ENCODE measurements at places on chromosomes 2 and 18.

DNA sequence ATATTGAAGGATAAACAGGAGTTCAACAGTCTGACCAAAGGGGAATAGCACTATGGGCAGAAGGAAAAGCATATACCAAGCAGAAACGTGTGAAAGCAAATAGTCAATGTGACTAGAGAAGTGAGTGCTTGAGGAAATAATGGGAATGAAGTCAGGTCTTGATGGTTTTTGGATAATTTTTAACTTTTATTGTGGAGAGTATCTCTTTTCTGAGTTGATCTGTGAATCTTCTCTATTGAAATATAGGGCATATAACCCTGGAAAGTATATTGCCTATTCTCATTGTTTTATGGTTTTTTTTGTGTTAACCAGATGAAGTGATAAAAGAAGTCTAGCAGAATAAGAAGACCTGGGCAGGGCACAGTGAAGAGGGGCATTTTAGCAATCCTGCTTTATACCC, 16.4 kb upstream of the FABP1 start:
- DNase-seq, result no peak

DNA sequence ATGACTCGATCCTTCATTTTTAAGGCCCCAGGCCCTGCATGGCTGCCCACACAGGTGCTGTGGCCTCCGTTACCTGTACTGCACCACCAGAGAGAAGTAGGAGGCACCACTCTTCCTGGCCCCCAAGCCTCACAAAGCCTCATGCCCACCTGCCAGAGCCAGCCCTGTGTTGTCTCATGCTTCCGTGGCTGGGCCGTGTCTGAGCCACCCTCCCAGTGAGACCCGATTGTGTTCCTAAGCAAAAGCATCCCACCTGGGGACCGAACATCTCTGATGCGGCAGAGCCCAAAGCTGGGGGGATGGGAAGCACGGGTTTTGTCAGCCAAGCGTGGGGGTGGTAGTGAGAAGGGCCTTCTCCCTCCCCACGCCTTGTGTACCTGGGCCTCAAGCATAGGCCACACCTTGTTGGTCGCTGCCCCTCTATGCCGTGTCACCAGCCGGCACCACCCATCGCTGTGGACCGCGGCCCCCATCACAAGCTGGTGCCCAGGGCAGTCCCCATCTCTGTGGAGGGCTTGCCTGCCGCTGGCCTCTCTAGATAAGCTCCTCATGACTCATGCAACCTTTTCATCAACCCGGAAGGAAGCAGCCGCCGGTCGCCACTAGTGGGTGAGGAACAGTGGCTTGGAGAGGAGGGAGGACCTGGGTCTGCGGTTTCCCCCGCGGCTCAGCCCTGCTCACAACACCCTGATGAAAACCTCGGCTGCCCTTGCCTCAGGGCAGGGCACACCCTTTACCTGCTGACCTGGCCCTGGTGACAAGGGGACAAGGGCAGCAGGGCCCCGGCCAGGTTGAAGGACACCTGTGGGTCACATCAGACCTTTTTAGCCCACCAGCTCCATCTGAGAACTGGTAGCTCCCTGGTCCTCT, 2.7 kb upstream of the RNPEPL1 start:
- peak; percentile 64 for DNase-seq

GRCh38 chr18:49406863-49407262, 53.6 kb downstream of the DYM start:
- no peak for DNase-seq

DNA sequence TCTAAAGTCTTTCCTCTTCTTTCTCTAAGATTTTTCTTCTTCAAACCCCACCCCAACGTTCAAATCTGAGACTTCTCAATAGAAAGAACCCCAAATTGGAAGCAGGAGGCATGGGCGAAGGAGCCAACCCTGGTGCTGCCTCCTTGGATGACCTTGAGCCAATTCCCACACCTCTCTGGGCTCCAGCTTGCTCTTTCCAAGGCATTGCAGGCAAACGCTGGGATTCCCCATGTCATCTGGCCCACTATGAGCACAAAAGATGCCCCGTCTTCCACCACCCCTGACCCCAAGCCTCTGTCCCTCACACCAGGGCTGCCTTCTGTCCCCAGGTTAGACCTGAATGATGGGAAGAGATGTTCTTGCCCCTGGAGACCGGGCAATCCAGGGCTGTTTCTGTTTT, 57.0 kb downstream of the TTC32 start:
- no peak for DNase-seq

GRCh38 chr2:220528180-220528675, 900.8 kb downstream of the SLC4A3 start:
- peak; percentile 23 for DNase-seq

DNA sequence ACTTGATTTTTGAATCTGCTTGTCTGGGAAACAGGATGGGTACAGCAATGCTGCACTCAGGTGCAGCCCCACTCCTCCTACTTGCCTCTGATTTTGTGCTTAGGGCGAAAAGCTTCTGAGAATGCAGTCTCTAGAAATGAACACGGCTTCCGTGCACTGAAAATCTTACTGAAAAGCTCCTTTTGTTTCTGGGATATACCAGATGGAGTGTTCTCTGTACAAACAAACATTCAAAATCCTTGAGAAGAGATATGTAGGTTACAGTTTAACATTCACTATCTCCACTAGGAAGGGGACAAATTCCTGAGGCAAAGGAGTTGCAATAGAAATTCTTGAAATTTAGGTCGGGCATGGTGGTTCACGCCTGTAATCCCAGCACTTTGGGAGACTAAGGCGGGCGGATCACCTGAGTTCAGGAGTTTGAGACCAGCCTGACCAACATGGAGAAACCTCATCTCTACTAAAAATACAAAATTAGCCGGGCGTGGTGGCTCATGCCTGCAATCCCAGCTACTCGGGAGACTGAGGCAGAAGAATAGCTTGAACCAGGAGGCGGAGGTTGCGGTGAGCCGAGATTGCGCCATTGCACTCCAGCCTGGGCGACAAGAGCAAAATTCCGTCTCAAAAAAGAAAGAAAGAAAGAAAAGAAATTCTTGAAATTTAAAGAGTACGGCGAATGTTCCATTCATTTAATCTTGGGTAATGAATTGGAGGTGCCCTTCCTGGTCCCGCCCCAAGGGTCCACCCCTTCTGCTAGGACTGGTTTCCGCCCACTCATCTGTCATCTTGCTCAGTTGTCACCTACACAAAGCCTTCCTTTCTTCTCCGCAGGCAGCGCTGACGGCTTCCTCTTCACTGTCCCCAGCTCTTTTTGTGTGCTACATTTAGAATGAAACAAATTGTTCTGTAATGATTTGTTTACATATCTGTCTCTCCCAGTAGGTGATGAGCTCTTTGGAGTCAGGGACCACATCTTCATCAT, 92.4 kb downstream of the SOCS6 start:
- no peak for DNase-seq

DNA sequence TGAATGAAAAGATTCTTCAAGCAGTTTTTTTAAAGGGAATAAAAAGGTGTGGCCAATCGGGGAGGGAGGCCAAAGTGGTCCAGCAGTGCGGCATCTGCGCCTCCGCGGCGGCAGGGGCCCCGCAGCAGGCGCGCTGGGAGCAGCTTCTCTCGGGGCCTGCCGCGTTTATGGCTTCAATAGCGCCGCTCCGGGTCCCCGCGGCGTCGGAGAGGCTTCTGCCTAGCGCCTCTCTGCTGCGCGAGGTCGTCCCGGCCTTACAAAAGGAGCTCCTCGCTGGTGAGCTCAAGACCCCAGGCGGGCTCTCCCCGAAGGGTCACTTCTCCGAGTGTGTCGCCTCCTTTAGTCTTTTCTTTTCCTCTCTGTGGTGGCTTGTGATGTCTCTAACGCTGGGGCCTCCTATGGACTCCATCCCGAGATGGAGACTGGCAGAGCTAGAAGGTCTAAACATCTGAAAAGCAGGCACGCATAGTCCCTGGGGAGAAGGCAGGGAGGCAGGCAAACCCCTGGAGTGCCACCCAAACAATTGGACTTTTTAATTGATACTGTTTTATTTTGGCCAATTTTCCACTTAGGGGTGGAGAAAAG, 67.1 kb downstream of the SUMO1 start:
- peak; percentile 45 for DNase-seq

GRCh38 chr2:144133936-144134665, 385.8 kb downstream of the ZEB2 start:
- DNase-seq, result no peak

DNA sequence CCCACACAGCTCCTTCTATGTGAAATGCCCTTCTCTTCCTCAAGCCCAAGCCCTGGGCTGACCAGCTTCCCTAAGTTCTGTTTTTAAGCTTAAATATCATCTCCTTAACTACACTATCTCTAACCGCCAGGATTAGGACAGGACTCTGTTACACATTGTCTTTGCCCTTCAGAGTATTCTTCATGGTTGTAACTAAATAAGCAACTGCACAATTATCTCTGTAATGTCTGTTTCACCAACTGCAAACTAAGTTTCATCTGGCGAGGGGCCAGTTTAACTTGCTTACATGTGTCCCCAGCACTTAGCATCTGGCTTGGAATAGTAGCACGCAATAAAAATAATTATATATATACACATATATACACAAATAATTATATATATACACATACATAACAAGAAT, 1.1 kb upstream of the ERMN start:
- DNase-seq, result no peak

- no peak for DNase-seq
Observed at GRCh38 chr2:86274918-86275275, 62.5 kb downstream of the REEP1 start.

GRCh38 chr2:88168386-88168785, 1.8 kb upstream of the THNSL2 start:
- no peak for DNase-seq

DNA sequence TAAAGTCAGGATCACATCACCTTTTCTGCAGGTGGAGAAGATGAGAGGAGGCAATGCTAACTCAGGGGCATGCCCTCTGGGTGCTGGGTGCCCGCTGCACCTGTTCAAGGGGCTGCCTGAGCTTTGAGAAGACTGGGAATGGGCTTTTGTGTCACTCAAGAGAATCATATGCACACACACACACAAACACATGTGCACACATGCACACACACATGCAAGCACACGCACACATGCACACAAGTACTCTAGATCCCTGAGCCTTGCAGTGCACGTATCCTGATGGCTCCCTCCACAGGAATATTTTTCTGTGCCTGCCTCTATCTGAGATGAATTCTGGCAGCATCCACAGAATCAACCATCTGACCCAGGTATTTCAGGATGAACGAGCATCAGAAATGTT, 110.0 kb upstream of the TEX51 start:
- no peak for DNase-seq

DNA sequence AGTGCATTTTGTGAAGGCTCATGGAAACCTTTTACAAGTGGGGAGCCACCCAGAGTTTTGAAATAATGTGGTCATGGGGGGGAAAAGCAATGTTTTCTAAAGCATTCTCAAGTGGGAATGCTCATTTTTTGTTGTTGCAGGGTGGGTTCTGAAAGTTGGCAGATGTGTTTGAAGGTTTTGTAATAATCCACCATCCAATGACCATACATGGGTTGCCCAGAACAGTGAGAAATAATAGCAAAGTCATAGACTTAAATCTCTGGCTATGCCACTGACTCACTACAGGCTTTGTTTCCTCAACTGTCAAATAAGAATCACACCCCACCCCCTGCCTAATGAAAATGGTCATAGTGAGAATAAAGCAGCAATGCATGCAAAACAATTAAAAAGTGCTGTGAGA, 2.9 kb downstream of the DSG3 start:
- DNase-seq, result peak; percentile 23

DNA sequence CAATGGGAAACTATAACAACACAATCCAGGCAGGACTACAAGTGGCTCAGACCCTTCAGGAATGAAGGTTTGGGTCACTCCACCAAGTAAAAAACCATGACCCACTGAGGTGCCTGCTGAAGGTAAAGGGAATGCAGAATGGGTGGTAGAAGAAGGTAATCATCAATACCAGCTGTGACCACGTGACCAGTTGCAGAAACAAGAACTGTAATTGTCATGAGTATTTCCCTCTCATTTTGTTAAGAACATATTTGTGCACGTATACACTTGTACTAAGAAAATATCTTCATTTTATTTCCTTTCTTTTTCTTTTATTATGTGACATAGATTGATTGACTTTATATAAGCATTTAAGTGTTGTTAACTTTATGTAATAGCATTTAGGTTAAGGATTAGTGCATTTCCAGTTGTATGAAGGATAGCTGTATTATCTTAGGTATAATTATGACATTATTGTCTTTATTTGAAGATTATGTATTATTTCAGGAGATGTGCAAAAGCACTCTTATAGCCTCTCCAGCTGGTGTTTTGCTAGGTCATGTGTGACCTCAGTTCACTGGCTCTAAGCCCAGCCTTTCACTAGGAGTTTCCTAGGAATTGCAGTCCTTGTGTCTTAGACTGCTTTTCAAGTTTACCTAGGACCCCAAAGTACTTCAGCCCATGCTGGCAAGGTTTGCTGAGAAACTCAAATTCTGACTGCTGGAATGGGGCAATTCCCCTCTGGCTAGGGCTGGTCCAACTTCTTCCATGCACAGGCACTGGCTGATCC, 125.7 kb upstream of the DPP10 start:
- no peak for DNase-seq

GRCh38 chr2:238387332-238387731, 39.4 kb upstream of the ASB1 start:
- no peak for DNase-seq

DNA sequence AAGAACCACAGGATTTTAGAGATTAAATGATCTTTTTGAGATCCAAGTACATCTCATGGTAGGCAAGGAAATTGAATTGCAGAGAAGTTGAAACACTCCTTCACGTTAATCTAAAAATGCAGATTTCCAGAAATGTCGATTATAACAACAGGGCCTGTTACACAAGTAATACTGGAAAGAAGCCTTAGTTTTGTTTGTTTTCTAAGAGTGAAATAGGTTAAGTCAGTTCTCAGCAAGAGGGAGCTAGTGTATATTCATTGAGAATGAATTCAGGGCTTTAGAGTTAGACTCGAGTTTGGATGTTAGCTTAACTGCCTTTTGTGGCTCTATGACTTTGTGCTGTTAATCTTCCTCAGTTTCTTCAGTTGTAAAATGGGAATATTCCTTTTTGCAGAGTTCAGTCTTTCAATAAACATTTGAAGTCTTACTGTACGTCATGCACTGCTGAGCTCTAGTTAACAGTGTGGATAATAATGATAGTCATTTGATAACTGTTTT, 926 bp downstream of the NDUFV2 start:
- DNase-seq, result peak; percentile 45

DNA sequence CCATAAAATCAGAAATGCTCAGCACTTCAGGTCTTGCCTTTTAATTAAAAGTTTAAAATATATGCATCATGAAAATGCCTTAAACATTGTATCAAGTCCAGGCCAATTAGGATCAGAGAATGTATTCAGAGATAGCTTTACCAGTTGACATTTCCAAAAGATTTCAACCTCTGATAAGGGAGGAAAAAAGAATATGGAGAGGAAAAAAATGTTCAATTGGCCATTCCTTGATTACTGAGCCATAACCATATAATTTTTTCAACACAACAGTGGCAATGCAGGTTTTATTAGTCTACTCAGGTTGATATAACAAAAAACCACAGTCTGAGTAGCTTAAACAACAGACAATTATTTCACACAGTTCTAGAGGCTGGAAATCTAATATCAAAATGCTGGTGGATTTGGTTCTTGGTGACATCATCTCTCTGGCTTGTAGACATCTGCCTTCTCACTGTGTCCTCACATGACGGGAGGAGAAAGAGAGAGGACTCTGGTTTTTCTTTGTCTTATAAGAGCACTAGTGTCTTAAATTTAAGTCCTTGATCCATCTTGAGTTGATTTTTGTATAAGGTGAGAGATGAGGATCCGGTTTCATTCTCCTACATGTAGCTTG, 111.9 kb downstream of the IRS1 start:
- peak; percentile 30 for DNase-seq

Measured in fibroblast of skin of back (primary cell).